ENCODE measurements at places on chromosomes 2 and 18.

GRCh38 chr2:12607971-12608370 is 108.8 kb upstream of the TRIB2 start:
- DNase-seq, result peak; percentile 43

- no peak for DNase-seq
Measured at GRCh38 chr2:43453179-43454170, 142.4 kb downstream of the THADA start.

GRCh38 chr2:85439986-85440385 is 21.5 kb downstream of the SH2D6 start:
- DNase-seq, result no peak

- DNase-seq, result peak; percentile 8
Measured at GRCh38 chr2:144753416-144753815, 233.5 kb upstream of the ZEB2 start.
